Dermis microvascular lymphatic vessel endothelial cell (primary cell): ENCODE measurements at places on chromosomes 16 and 17.

DNA sequence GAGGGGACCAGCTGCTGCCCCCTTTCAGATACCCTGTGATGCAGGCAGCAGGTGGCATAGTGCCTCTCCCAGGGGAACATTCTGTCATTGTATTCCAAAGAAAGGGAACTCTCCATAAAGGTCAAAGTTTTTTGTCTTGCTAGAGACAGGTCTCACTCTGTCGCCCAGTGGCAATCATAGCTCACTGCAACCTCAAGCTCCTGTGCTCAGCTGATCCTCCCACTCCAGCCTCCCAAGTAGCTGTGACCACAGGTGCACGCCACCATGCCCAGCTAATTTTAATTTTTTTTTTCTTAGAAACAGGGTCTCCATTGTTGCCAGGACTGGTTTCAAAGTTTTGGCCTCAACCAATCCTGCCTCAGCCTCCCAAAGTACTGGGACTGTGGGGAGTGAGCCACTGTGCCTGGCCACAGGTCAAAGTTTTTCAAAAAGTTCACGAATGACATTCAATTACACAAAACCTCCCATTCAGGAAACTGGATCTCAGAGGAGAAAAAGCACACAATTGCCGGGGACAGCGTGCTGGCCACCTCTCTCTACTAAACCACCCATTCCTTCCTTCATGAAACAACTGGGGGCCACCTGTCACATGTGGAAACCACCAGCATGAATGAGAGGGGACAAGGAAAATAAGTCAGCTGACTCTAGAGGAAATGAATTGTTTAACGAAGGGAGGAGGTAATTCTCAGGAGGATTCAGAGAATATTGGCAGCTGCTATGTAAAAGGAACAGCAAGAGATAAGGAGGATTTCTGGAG, 80.0 kb downstream of the MARCHF10 start:
- peak; percentile 55 for DNase-seq

DNA sequence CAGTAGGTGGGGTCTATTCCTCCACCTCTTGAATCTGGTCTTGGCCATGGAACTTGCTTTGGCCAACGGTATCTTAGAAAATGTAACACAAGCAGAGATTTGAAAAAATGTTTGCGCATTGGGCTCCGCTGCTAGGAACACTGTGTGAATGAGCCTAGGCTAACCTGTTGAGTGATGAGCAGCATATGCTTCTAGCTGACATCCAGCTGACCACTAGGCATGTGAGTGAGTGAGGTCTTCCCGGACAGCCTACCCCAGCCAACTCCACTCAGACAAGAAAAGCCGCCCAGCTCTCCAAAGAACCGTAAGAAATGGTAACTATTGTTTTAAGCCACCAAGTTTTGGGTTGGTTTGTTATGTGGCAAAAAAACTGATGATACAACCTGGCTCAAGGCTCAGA, 31.4 kb upstream of the BCO1 start:
- no peak for DNase-seq

GRCh38 chr17:46191322-46192188, 1.7 kb downstream of the KANSL1 start:
- no peak for DNase-seq

DNA sequence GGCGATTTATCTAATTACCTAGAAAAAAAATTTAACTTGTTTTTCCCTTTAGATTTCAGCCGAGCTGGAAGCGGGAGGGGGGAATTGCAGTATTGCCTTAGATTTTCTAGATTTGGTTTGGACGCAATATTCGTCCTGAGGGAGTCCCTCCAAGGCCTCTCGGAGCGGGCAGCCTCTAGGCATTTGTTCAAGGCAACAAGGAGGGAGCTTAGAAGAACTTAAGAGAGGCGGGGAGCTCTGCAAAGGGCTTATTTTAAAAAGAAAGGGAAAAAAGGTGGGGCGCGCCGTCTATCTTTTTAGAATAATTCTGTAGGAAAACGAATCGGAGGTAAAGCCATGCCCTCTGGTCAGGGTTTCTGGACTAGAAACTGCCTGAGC, 407 bp upstream of the TMEM94 start:
- DNase-seq, result no peak

DNA sequence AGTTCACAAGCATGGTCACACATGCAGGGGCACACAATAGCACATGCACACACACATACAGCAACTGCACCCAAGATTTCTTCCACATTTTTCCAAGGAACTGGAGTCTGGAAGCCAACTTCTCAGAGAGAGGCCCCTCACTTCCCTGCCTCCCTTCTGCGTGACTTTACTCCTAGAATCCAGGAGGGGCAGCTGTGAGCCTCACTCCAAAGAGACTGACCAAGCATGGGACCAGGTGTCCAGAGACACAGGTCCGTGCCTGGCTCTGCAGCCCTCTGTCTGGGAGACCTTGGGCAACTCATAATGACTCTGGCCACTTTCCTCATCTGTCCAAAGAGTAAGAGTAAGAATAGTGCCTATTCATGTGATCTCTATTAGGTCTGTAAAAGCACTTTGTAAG, 104.7 kb upstream of the TMEM132E start:
- DNase-seq, result no peak

DNA sequence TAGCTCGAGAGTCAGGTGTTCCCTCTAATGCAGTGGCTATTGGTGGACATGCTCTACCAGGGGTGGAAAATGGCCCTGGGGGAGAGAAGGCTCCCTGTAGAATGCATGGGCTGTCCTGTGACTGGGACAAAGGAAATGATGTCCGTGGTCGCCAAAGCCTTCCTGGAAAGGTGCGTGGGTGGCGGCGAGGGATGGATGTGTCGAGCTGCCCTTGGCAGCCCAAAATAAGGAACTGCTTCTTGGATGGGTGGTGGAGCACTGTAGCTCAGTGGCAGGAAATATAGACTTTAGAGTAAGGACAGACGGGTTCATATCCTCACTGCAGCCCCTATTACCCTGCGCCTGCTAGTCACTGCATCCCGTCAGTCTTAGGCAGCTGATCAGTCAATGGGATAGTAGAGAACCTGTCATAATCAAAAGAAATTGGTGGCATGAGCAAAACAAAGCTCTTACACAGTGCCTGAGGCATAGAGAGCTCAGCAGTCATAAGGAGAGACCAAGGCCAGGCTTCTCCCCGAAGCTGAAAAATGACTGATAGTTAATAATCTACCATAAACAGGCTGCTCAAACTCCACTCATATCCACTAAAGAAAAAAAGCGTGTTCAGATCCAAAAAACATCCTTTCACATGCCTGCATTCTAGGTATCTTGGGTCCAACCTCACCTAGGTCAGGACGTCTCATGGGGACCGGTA, 123.5 kb upstream of the PLCG2 start:
- DNase-seq, result no peak

GRCh38 chr17:57521606-57522005, 223.5 kb downstream of the CCDC182 start:
- DNase-seq, result no peak

GRCh38 chr16:60304066-60304465, 1570.0 kb upstream of the GOT2 start:
- no peak for DNase-seq

GRCh38 chr17:8868529-8868951, 1.1 kb upstream of the PIK3R6 start:
- no peak for DNase-seq

- DNase-seq, result no peak
These were observed 234.1 kb downstream of the FOXL1 start for GRCh38 chr16:86812363-86812970.

- DNase-seq, result no peak
These were observed 20.7 kb upstream of the PLCG2 start for GRCh38 chr16:81758376-81758775.

DNA sequence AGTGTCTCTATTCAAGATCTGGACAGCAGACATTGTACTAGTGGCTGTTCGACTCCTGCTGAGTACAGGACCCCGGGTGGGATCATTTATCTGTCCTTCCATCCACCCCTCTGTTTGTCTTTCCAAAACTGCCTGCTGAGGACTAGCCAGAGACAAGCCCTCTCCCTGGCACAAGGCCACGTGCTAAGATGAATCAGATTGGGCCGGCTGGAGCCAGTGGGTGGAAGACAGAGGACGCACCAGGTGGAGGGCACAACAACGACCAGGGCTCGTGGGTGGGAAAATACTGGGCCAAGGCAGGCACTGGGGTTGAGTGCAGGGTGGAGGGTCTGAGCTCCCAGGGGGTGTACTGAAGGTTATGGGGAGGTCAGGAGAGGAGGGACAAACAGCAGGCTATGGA, 1.4 kb upstream of the CA7 start:
- DNase-seq, result no peak

GRCh38 chr17:32590974-32591373, 104.2 kb downstream of the CDK5R1 start:
- no peak for DNase-seq

GRCh38 chr17:16938496-16939207, 33.3 kb downstream of the TNFRSF13B start:
- no peak for DNase-seq

DNA sequence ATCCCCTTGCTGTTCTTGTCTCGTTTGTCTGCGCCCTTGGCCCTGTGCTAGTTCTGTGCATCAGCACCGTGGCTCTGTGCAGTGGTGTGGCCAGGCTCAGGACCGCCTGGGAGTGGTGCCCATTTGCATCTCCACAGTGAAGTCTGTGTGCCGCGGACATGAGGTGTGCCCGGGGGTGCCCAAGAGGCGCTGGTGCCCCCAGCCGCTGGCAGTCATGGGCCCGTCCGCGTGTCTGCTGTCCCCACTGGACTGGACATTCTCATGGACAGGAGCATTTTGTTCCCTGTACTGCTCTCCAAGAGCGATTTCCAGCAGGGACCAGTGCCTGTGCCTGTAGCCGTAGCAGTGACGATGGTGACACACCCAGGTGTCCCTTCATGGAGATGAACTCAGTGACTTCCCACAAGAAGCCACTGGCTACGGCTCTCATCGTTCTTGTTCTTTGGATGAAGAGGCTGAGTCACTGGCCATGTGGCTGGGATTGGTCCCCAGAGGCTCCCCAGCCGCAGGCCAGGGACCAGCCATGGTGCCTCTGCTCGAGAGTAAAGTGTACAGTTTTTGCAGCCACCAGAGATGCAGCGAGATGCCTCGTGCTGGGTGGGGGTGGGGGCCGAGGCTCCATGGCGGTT, 13.0 kb upstream of the MC1R start:
- no peak for DNase-seq

GRCh38 chr17:57744195-57745170, 616 bp downstream of the CCDC182 start:
- no peak for DNase-seq

DNA sequence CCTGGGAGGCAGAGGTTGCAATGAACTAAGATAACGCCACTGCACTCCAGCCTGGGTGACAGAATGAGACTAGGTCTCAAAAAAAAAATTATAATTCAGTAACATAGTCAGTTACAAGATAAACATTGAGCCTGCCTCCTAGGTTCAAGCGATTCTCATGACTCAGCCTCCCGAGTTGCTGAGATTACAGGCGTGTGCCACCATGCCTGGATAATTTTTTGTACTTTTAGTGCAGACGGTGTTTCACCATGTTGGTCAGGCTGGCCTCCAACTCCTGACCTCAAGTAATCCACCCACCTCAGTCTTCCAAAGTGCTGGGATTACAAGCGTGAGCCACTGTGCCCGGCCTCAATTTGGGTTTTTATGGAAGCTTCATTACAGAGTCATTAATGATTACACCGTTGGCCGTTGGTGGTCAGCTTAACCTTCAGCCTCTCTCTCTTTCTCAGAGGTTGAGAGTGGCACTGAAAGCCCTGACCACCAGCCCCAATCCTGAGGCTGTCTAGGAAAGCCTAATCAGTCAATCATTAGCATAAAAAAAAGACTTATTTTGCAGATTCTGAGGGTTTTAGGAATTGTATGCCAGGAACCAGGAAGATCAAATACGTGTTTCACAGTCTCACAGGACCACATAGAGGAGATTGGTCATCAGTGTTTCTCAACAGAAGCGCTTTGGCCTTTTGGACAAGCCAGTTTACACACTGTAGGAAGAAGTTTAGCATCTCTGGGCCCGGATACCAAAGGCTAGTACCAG, 1.3 kb upstream of the LRRC37A3 start:
- no peak for DNase-seq

GRCh38 chr17:37643118-37643766, at the start of gene DDX52:
DDX52 (minus strand) TSS chr17:37643446; CDS start chr17:37643420, 26 bp downstream.
- DNase-seq, result peak; percentile 90

DNA sequence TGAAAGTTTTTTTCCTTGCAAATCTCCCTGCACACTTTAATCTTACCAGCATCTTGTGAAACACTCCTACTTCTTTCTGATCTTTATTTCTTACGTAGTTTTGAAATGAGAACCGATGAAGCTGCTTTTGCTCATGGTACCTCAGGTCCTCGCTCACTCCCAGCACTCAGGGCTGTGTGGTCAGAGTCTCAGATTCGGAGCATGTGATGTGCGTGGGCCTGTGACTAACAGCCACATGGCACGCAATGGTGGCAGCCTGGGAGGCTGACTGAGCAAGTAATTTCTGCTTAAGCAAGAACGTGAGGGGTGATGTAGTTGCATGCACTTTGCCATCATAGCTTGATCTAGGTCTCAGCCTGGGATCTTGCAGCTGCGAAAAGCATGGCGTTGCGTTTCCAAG, 624.3 kb downstream of the MAF start:
- DNase-seq, result no peak

- no peak for DNase-seq
These were observed 9.2 kb downstream of the SNN start for GRCh38 chr16:11677451-11677951.

GRCh38 chr17:77535892-77536291, 395.1 kb downstream of the SEC14L1 start:
- no peak for DNase-seq

DNA sequence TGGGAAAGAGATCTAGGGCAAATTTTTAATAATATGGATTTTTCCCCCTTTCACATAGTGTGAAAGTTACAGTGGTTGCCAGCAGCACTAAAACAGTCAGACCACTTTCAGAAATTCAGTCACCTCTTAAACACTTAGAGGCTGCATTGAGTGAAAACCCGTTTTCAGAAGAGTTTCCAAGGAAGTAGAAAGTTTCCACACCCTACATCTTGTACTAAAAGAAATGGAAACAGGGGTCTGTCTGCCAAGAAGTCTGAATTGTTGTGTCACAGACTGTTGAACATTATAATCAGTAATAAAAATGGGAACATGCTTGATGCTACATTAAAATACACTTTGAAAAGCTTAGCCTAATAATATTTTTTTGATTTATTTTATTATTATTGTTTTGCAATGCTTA, 278.9 kb upstream of the KCNJ16 start:
- no peak for DNase-seq

DNA sequence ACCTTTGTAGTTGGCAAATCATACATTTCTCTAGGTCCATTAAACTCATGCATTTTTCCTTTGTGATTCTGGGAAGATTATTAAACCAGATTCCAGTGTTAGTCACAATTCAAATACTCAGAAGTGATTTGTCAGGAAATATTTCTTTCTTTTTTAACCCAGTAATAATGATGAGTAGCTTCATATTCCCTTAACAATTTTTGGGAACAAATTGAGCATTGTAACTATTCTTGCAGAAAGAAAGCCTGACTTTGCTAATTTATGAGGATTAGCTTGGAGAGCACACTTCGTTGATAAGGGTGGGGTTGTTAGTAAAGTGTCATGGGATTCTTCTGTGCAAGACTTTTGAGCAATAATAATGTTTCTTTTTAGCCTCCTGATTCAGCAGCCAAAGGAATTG, 18.7 kb upstream of the KRT24 start:
- no peak for DNase-seq

DNA sequence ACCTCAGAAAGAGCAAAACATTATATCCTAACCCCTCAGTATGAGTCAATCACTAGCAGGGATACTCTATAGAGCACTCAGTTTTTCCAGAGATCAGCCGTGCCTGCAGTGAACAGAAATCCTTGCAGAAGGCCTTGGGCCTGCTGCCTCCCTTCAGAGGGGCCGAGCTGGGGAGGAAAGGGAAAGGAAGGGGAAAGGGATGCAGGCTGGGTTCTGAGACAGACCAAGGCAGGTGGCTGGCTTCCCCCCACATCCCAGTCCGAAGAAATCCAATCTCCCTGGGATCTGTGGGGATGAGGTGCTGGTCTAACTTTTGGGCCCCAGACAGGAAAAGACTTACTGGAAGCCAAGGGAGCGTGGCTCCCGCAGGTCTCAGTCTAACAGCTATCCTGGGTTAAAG, 25.3 kb downstream of the SRL start:
- DNase-seq, result no peak
